Activated CD4-positive, alpha-beta T cell treated with anti-CD3 and anti-CD28 coated beads, Interleukin-2, Interleukin-4, amounts not matched to agents 100 ng/mL and 50 ng/mL, durations not matched to agents 16 hours and 8 hours (primary cell): ENCODE measurements at places on chromosomes 4 and X.
A peak's percentile ranks its signal among the peaks of the same experiment; 100 is the strongest.

DNA sequence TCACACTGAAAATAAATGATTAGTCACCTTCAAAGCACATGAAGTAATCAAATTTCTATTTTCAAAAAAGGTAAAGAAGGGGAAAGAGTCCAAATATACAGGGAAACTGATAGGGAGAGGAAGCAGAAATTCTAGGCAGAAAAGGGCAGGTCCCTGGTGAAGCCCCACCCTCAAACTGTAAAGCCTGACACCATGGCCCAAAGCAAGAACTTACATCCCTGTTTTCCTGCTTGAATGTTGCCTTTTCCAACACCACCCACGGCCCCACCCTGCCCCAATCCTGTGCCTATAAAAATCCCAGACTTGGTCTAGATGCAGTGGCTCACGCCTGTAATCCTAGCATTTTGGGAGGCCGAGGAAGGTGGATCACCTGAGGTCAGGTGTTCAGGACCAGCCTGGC is 361.8 kb downstream of the PPP3CA start:
- DNase-seq = no peak

DNA sequence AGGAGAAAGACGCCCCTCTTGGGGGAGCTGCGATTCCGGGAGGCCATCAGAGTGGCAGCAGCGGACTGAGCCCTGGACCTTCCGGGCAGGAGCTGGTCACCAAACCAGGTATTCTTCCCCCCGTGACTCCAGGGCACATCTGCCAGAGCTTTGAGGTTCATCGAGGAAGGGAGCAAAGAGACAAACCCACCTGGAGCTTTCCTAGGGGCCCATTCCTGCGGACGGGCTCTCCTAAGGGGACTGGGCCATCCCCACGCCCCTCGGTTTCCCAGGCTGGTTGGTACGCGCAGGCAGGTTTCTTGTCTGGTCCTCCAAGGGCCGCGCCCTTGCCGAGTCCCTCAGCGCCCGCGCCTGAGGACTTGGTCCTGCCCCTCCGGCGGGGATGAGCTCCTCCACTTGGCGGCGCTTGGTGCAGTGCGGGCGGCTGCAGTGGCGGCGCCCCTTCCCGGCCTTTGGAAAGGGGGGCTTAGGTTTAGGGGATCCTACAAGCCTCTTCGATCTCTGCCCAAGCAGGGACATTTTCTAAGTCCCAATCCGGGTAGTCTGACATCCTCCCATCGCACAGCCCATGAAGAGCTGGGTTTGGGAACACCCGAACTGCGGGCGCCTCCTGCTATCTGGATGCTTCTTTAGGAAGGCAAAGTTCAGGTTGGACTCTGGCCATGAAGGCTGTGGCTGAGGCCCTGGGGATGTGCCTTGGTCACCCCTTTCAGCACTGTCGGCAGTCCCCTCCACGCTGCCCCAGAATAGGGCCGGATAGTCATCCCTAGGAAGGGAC is 538 bp downstream of the STBD1 start:
- peak; percentile 24 for DNase-seq

DNA sequence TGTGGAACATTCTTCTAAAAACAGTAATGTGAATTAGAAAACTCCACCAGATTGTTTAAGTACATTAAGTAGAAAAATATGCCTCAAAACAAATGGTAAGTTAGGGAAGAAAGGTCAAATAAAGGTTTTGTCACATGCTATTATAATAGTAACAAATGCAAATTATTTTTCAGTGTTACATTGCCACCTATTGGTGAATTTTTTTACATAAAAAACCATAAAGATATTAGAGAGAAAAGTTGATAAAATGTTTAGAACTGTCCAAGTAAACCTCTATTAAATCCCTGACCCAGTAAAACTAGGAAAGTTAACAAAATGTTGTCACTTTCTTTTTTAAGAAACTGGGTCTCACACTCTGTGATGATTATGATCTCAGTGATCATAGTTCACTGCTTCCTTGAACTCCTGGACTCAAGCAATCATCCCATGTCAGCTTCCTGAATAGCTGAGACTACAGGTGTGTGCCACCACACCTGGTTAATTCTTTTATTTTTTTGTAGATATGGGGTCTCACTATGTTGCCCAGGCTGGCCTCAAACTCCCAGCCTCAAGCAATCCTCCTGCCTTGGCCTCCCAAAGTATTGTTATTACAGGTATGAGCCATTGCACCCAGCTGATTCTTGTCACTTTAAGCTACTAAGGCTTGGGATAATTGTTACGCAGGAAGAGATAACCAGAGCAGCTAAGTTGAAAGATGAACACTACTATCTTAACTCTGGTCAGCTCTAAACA is 157.6 kb downstream of the ATRX start:
- no peak for DNase-seq

- DNase-seq = no peak
Measured at GRCh38 chrX:117713411-117713810, 403.2 kb downstream of the KLHL13 start.
